Activated CD4-positive, alpha-beta T cell treated with anti-CD3 and anti-CD28 coated beads, Interleukin-2, amount 10 ng/mL, durations not matched to agents 7 days and 5 days (primary cell): ENCODE measurements at places on chromosomes 3 and 15. TPM values are rescaled to one million over a fixed set of nuclear protein-coding genes. Genes with fewer than 3 reads are reported as not detected.

The ATP6V1A gene
- total RNA-seq, result 41.7 TPM

The B3GALNT1 gene
- total RNA-seq, result 2.9 TPM

DNA sequence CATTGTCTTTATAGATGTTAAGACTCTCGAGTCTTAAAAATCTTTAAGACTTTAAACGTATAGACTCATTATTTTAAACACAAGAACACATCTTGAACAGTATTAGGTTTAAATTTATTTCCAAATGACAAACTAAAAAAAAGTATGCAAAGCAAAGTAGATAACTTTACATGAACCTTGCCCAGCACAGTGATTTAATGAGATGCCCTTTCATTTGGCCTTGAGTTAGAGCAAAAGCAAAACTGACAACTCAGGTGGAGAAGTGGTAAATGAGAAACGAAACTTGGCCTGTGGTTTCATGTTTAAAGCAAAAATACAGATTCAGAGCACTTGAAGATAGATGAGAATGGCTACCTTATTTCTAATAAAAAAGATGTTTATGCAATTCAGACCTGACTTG, 8.6 kb downstream of the GPR15 start:
- DNase-seq, result peak; percentile 54
- H3K4me3 ChIP-seq, result peak overlapping the region; percentile 10
- H3K27me3 ChIP-seq, result no peaks in the 10 kb centered on the region
- H3K36me3 ChIP-seq, result peaks cover 48% of the 10 kb centered on the region
- H3K4me1 ChIP-seq, result peaks cover 69% of the 10 kb centered on the region
- peak overlapping the region; percentile 84 for H3K27ac ChIP-seq

The REC114 gene
- total RNA-seq, result not detected

DNA sequence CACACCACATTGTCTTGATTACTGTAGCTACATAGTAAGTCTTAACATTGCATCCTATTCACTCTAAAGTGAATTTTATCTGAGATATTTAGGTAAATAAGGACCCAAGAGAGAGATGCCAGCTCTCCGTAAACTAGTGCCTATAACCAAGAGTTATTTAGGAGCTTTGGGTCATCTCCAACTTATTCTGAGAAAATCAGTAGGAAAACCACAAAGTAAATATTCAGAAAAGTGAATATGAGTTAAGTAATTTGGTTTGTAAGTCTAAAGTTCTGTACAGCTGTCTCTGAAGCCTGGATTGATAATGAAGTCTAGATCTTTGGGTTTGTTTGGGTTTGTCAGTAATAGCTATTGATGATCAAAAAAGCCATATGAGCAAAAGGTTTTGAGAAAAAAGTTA, 120.0 kb downstream of the FNDC3B start:
- peaks cover 7% of the 10 kb centered on the region for H3K4me1 ChIP-seq
- no peaks in the 10 kb centered on the region for H3K27me3 ChIP-seq
- no peaks in the 10 kb centered on the region for H3K36me3 ChIP-seq
- no peak overlapping the region for H3K27ac ChIP-seq

The LRRC34 gene
- 4.7 TPM for total RNA-seq

DNA sequence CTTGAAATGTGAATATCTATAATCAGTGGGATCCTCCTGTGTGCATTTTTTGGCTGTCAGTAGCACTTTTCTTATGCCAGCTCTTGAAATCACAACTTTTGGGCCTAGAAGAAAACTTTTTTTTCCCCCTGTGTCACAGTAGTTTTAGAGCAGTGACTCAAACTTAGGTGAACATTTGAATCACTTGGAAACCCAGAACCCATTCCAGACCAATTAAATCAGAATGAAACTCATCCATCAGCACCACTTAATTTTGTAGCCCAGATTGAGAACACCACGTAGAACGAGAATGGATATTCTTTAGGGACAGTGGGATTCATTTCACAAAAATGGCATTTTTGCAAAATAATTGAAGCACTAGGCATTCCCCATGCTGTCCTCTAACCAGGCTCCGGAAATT, 224.8 kb upstream of the NANOGP8 start:
- H3K36me3 ChIP-seq, result no peaks in the 10 kb centered on the region
- no peaks in the 10 kb centered on the region for H3K27me3 ChIP-seq
- no peak for DNase-seq
- no peak overlapping the region for H3K27ac ChIP-seq

GRCh38 chr15:42954291-42954690, 33.7 kb upstream of the TTBK2 start:
- no peak overlapping the region for H3K27ac ChIP-seq
- H3K4me3 ChIP-seq, result no peak overlapping the region
- no peaks in the 10 kb centered on the region for H3K27me3 ChIP-seq
- no peak for DNase-seq

The SOX14 gene
- not detected for total RNA-seq

DNA sequence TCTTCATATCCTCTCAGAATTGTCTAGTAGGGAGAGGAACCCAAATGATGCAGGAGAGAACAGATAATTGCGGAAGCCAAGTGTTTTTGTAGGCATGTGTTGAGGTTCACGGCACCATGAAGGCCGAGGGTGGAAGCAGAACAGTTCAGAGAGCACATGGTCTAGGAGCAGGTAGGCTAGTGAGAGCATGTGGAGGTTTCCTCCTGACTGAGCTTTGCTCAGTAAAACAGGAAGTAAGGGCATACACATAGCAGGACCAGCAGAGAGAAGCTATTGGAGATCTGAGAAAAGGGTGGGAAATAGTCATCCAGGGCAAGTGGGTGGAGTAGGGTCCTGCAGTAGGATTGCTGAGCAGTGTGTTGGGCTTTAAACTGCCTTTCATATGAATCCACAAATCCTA, 491.1 kb downstream of the FHIT start:
- peaks cover 18% of the 10 kb centered on the region for H3K4me1 ChIP-seq
- no peak overlapping the region for H3K4me3 ChIP-seq
- H3K36me3 ChIP-seq, result peaks cover 3% of the 10 kb centered on the region

GRCh38 chr15:51281368-51281967, 56.9 kb downstream of the CYP19A1 start:
- H3K27ac ChIP-seq, result no peak overlapping the region
- H3K4me3 ChIP-seq, result no peak overlapping the region
- DNase-seq, result peak; percentile 21
- H3K36me3 ChIP-seq, result no peaks in the 10 kb centered on the region
- peaks cover 17% of the 10 kb centered on the region for H3K27me3 ChIP-seq
- peaks cover 8% of the 10 kb centered on the region for H3K4me1 ChIP-seq

GRCh38 chr15:95538693-95539092, 791.8 kb upstream of the NR2F2 start:
- no peaks in the 10 kb centered on the region for H3K4me1 ChIP-seq
- no peak for DNase-seq
- H3K4me3 ChIP-seq, result no peak overlapping the region
- H3K36me3 ChIP-seq, result no peaks in the 10 kb centered on the region

The IGDCC3 gene
- not detected for total RNA-seq

DNA sequence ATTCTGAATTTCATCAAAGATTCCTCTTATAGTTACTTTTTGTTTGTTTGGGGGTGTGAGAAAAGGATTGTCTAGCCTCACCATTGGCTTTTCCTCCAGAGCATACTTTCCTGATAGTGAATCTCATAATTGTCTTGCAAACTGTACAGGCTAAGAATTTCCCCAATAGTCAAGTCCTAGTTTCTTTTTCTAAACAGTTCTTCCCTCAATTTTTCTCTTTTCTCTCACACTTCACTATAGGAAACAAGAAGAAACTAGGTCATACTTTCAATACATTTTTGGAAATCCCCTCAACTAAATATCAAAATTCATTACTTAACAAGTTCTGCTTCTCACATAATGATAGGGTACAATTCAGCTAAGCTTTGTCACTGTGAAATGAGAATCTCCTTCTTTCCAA, 241.9 kb downstream of the IL20RB start:
- H3K27ac ChIP-seq, result no peak overlapping the region
- no peak for DNase-seq
- H3K36me3 ChIP-seq, result no peaks in the 10 kb centered on the region
- H3K4me1 ChIP-seq, result no peaks in the 10 kb centered on the region
- no peak overlapping the region for H3K4me3 ChIP-seq

- H3K36me3 ChIP-seq, result no peaks in the 10 kb centered on the region
- H3K27me3 ChIP-seq, result no peaks in the 10 kb centered on the region
- no peak overlapping the region for H3K27ac ChIP-seq
- DNase-seq, result no peak
Measured at GRCh38 chr3:180898572-180898971, 13.9 kb upstream of the FXR1 start.

DNA sequence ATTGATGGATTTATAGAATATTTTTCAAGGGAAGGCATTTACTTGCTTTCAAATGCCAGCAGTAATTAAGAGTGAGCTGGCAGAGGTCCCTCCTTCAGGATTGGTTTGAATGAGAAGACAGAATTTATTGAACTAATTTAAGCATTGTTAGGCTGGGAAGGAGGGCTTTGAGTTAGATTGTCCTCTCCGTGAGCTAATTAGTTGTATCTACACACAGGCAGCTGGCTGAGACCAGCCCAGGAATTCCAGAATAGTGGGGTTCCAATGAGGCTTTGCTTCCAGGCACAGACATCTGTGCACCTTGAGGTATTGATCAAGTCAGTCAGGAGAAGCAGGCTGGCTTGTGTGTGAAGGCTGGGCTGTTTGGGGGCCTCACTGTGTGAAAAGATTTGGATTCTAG, 124.0 kb upstream of the WNT5A start:
- H3K27me3 ChIP-seq, result no peaks in the 10 kb centered on the region
- no peaks in the 10 kb centered on the region for H3K36me3 ChIP-seq
- H3K4me1 ChIP-seq, result no peaks in the 10 kb centered on the region

DNA sequence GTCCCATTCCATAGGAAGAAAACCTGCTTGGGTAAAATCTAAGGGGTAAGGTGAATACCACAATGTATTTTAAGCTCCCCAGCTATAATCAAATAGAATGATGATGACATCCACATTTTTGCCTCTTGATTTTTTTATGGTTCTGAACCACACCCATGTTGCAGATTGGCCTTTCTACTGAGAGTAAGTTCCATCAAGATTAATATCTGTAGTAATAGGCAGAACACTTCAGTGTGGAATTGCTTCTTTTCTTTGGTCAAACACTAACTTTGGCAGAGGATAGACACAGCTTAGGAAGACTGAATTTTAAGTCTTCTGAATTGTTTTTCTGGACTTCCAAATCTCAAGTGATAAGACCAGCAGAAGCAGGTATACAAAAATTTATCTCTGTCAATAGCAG, 27.0 kb downstream of the PLS1 start:
- H3K4me3 ChIP-seq, result no peak overlapping the region
- no peak overlapping the region for H3K27ac ChIP-seq
- no peaks in the 10 kb centered on the region for H3K27me3 ChIP-seq

- peaks cover 43% of the 10 kb centered on the region for H3K36me3 ChIP-seq
- H3K27me3 ChIP-seq, result no peaks in the 10 kb centered on the region
- H3K27ac ChIP-seq, result peak overlapping the region; percentile 38
- H3K4me3 ChIP-seq, result no peak overlapping the region
- H3K4me1 ChIP-seq, result peaks cover 62% of the 10 kb centered on the region
- DNase-seq, result no peak
Measured at GRCh38 chr15:81007428-81008064, 6.8 kb downstream of the TLNRD1 start.

The SAMMSON gene
- not detected for total RNA-seq

GRCh38 chr15:75523011-75523410, 56.1 kb downstream of the PTPN9 start:
- no peaks in the 10 kb centered on the region for H3K27me3 ChIP-seq
- H3K27ac ChIP-seq, result no peak overlapping the region
- no peak for DNase-seq
- no peak overlapping the region for H3K4me3 ChIP-seq
- H3K4me1 ChIP-seq, result no peaks in the 10 kb centered on the region
- H3K36me3 ChIP-seq, result peaks cover 43% of the 10 kb centered on the region

- DNase-seq, result no peak
- no peaks in the 10 kb centered on the region for H3K4me1 ChIP-seq
- H3K36me3 ChIP-seq, result peaks cover 60% of the 10 kb centered on the region
- peak overlapping the region; percentile 1 for H3K27ac ChIP-seq
- no peak overlapping the region for H3K4me3 ChIP-seq
Measured at GRCh38 chr3:196051282-196052076, 30.4 kb downstream of the TFRC start.

GRCh38 chr3:12237912-12238650, 50.8 kb upstream of the PPARG start:
- H3K27me3 ChIP-seq, result peaks cover 11% of the 10 kb centered on the region
- H3K27ac ChIP-seq, result no peak overlapping the region
- DNase-seq, result no peak
- H3K36me3 ChIP-seq, result no peaks in the 10 kb centered on the region
- H3K4me3 ChIP-seq, result no peak overlapping the region

DNA sequence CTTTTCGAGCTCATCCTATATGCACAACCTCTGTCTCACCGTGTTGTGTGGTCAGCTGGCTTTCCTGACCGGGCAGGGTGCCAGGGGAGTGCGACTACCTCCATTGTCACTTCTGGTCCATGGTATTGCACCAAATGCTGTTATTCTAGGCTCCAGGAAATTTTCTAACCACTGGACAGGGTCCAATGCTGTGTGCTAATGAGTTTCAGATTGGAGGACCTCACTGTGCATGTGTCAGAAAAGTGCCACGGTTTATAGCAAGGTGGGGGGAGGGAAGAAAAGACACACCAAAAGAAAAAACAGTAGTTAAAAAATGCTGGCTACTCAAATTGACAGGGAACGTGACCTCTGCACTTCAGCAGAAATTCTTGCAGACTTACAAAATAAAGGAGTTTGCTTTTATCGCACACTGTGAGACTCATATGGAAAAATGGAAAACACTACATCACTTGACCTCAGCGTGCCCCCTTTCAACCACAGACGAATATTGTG, 480.1 kb downstream of the FOXP1 start:
- peaks cover 50% of the 10 kb centered on the region for H3K36me3 ChIP-seq
- no peak for DNase-seq
- peaks cover 63% of the 10 kb centered on the region for H3K4me1 ChIP-seq
- H3K27me3 ChIP-seq, result no peaks in the 10 kb centered on the region
- no peak overlapping the region for H3K4me3 ChIP-seq

DNA sequence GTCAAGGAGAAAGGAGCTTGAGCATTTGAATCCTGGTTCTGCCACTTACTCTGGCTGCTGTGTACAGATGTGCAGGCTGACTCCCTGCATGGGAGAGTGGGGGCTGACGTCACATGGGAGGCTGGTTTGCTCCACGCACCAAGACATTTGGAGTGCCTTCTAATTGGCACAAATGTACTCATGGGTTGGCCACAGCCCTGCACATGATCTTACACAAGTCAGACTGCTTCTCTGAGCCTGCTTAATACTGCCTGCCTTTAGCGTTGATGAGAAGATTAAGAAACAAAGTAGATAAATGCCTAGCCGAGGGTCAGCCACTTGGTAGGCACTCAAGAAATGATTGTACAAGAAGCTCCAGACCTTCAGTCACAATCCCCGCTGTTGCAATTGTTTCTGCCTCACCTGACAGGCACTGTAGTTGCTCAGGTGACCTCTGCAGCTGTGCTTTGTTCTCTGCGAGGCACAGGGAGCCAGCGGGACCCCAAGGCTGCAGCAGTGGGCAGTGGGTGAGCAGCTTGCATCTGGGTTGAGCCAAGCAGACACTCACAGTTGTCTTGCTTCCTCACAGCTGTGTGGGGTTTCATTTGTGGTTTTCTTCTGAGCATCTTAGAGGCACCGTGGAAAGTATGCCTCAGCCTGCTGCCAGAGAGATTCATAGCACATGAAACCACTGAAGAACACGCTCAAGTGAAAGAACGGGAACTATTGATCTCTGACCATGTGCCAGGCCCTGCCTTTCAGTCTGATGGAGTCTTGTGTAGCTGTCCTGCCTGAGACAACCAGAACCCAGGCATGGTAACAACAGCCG, 33.1 kb downstream of the GRK7 start:
- H3K4me1 ChIP-seq, result peaks cover 56% of the 10 kb centered on the region
- H3K4me3 ChIP-seq, result peak overlapping the region; percentile 84
- no peaks in the 10 kb centered on the region for H3K27me3 ChIP-seq
- peak overlapping the region; percentile 98 for H3K27ac ChIP-seq
- peak; percentile 85 for DNase-seq

GRCh38 chr3:190429681-190430080, 20.0 kb downstream of the TMEM207 start:
- no peak overlapping the region for H3K4me3 ChIP-seq
- no peak for DNase-seq
- no peaks in the 10 kb centered on the region for H3K36me3 ChIP-seq
- H3K27ac ChIP-seq, result no peak overlapping the region
- no peaks in the 10 kb centered on the region for H3K4me1 ChIP-seq
